Memory B cell (primary cell): ENCODE measurements at places on chromosomes 16 and 17.

GRCh38 chr17:44915321-44915726 is at the start of gene GFAP:
Gene GFAP, minus strand, starts transcription at chr17:44915500. Its CDS starts 14 bp downstream, at chr17:44915486.
- DNase-seq = no peak

DNA sequence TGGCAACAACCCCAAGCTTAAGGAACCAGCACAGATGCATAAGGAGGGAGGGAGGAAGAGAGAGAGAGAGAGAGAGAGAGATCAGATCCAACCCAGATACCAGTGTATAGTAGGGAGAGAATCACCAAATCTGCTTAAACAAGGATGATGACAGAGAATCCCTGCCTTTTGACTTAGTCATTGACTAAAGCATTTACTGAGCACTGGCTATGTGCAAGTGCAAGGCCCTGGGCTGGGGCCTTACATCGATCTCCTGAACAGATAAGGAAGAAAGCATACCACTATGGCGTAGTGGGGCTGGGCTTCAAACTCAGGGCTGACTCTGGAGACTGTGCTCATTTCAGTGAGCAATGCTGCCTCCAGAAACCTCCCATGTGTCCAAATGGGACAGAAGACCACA is 15.8 kb downstream of the TSNAXIP1 start:
- no peak for DNase-seq

GRCh38 chr17:32953045-32953444 is 25.1 kb downstream of the TMEM98 start:
- DNase-seq = no peak

DNA sequence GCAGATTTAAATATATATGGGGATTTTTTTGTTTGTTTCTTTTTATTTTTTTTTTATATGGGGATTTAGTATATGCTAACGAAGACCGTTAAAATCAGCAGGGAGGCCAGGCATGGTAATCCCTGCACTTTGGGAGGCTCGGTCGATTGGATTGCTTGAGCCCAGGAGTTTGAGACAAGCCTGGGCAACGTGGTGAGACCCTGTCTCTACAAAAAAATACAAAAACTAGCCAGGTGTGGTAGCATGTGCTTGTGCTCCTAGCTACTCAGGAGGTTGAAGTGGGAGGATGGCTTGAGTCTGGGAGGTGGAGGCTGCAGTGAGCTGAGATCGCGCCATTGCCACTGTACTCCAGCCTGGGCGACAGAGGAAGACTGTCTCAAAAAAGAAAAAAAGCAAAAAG is 22.3 kb upstream of the MEIOC start:
- DNase-seq = no peak

GRCh38 chr16:7746941-7747340 is 414.3 kb downstream of the RBFOX1 start:
- no peak for DNase-seq

- no peak for DNase-seq
These were observed 10.3 kb downstream of the CDRT4 start for GRCh38 chr17:15456972-15457722.

GRCh38 chr17:48704361-48705248 is 17.7 kb downstream of the PRAC1 start:
- no peak for DNase-seq

- DNase-seq = no peak
These were observed 75.2 kb upstream of the METTL9 start for GRCh38 chr16:21524068-21524751.

DNA sequence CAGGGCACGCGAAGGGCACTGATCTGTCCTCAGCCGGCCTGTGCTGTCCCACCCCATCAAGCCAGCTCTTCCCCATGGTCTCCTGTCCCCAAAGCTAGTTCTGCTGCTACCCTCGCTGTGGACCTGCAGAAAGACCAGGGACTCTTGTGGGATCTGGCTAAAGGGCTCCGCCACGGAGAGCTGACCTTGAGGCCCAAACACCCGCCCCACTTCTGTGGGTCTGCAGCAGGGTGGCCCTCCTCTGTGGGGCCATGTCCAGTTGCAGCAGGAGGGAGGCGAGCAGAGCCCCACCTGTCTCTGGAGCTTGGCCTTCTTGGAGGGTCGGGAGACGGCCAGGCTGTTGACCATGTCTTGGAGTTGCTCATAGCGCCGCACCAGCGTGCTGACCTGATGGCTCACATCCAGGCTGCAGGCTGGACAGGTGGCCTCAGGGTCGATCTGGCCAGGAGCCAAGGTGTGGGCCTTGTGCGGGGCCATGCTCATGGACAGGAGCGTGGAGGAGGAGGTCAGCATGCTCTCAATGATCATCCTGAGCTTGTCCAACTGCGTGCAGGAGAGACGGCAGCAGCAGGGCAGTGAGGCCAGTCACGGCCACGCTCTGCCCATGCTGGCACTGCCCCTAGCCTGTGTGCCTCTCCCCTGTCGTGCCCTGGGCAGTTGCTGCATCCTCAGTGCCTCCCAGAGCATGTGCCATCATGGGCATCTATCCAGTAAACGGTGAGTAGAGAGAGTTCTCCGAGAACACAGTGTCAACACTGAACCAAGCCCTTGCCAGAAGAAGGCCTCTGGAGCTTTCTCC is 16.6 kb downstream of the UBALD2 start:
- DNase-seq = no peak

- no peak for DNase-seq
These were observed 477.1 kb downstream of the TOX3 start for GRCh38 chr16:52069866-52070265.

DNA sequence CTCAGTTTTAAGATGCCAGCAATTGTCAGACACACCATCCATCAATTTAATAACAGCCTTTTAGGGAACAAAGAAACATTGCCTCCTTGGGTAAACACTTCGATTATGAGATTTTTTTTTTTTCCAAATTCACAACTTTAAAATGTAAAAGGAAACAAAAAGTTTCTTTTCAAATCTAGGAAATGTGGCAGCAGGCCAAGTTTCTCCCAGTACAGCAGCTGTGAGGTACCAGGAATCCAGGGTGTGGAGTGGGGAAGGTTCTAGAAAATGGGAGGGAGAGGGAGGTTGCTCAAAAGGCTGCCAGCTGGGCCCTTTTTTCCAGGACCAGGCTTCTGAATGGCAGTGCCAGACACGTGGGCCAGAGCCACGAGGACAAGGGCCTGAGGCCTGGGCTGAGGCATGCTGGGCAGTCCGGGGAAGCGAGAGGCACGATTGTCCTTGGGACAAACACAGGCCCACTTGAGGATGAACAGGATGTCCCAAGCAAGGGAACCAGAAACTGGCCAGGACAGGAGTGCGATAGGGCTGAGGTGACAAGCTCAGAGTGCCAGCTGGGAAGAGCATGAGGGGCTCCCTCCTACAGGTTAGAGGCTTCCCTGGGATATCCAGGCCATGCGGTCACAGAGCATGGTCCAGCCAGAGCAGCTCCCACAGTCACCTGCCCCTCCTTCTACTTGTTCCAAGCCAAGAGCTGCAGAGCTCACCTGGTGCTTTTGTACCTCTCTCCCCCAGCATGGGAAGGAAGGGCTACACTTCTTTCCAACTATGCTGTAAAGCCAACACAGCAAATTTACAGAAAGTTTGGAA is 215.1 kb downstream of the KATNIP start:
- DNase-seq = no peak

GRCh38 chr16:54459509-54460262 is 173.1 kb upstream of the IRX3 start:
- DNase-seq = no peak

DNA sequence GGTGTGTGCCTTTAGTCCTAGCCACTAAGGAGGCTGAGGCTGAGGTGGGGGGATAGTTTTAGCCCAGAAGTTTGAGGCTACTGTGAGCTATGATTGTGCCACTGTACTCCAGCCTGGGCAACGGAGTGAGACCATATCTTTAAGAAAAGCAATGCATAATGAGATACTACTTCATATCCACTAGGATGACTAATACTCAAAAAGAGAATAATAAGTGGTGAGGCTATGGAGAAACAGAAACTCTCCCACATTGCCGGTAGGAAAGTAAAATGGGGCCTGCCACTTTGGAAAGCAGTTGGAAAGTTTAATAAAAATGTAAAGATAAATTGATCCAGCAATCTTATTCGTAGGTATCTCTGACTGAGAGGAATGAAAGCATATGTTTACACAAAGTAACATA is 4.6 kb upstream of the NPIPB2 start:
- DNase-seq = no peak

- peak; percentile 27 for DNase-seq
These were observed 80.8 kb downstream of the OMG start for GRCh38 chr17:31216031-31216751.

- no peak for DNase-seq
These were observed 255.3 kb upstream of the PMFBP1 start for GRCh38 chr16:72427051-72427782.

GRCh38 chr17:62703776-62704380 is 76.4 kb downstream of the MRC2 start:
- DNase-seq = peak; percentile 68

DNA sequence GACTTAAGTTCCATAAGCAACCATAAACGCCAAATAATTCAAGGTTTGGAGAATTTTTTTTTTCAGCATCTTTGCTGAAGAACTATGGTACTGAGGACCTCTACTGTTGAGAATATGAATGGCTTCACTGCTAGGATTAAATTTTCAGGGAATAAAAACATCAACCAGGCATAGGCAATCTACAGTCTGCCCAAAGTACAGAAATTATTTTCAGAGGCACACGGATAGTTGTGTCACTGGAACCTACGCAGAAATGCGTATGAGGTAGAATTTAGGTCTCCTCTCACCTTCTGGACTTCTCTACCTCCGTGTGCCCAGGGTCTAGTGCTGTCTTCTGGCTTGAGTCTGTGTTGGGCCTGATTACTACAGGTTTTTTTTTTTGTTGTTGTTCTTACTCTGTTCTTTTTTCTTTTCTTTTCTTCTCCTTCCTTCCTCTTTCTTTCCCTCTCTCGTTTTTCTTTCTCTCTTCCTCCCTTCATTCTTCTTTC is 39.7 kb downstream of the NACA2 start:
- no peak for DNase-seq

DNA sequence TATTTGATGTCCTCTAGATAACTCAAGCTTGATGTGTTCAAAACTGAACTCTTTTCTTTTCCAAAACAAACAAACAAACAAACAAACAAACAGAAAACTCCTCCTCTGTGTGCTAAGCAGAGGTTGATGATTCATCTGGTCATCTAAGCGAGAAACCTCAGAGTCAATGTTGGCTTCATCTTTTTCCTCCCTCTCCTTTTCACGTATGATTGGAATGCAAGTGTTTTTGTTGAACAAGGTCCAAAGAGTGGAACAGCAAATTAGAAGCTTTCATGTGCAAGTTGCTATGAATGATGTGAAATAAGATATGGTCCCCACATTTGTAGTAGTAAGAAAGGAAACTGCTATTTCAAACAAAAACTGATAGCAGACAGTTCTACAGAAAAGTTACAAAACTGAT is 52.5 kb downstream of the TBX4 start:
- DNase-seq = no peak

- DNase-seq = peak; percentile 44
These were observed 69.2 kb upstream of the CES5A start for GRCh38 chr16:55944377-55944802.

GRCh38 chr17:81428948-81429774 is 33.9 kb downstream of the BAHCC1 start:
- peak; percentile 46 for DNase-seq

GRCh38 chr16:728131-728889 is 1.4 kb downstream of the HAGHL start:
- peak; percentile 81 for DNase-seq

- peak; percentile 32 for DNase-seq
These were observed 53.1 kb downstream of the CFDP1 start for GRCh38 chr16:75379911-75380847.

DNA sequence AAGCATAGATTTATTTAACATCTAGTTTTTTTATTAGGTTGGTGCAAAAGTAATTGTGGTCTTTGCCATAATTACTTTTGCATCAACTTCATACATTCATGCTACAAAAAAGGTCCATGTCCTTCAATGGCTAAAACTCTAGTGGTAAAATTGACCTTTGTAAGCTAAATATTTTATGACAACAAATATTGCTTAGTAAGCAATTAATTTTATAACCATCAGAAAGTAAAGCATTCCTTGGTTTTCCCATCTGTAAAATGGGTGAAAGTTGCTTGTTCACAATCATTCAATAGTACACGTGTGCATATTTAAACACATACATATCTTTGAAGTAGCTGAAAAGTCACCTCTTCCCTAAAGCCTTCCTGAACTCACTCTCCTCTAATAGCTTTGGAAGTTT is 789.6 kb downstream of the CDH8 start:
- no peak for DNase-seq

DNA sequence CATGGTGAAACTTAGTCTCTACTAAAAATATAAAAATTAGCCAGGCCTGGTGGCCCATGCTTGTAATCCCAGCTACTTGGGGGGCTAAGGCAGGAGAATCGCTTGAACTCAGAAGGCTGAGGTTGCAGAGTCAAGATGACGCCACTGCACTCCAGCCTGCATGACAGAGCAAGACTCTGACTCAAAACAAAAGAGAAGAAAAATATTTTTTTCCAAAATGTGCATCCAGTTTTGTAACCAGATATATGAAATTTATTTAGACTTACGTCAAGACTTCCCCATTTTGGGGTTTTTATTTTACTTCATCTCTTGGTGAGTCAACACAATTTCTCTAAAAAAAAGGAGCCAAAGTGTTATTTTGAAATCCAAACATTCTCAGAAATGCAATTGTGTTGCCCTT is 5.5 kb upstream of the TM4SF5 start:
- DNase-seq = no peak

DNA sequence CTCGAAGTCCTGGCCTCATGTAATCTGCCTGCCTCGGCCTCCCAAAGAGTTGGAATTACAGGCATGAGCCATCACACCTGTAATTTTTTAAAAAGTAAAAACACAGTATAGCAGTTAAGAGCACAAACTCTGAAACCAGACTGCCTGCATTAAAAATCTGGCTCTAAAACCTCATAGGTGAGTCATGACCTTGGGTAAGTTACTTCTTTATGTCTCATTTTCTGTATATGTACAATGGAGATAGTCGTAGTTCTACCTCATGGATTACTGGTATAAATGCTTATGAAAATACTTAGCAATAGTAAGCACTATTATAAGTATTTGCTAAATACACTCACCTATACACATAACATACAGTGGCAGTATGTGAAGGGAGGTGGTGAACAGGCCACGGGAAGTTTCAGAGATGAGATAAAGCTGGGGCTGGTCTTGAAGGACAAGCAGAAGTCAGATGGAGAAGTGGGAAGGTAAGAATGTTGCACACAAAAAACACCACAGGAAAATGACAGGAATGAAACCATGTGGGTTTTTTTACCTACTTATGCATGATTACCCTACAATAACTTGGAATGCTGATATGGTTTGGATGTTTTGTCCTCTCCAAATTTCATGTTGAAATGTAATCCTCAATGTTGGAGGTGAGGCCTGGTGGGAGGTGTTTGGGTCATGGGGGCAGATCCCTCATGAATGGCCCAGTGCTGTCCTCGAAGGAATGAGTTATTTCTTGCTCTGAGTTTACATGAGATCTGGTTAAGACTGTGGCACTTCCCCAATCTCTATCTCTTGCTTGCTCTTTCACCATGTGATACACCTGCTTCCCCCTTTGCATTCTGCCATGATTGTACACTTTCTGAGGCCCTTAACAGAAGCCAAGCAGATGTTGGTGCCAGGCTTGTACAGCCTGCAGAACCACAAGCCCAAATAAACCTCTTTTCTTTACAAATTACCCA is 33.9 kb downstream of the ZNF652 start:
- no peak for DNase-seq

GRCh38 chr17:14038206-14038605 is 31.1 kb upstream of the COX10 start:
- no peak for DNase-seq
